Lower leg skin (tissue), 4 donors: ENCODE measurements at places on chromosomes 7 and 10. TPM values are rescaled to one million over a fixed set of nuclear protein-coding genes. Genes with fewer than 3 reads are reported as not detected.

- DNase-seq, result no peak
These were observed 295.8 kb upstream of the LRRTM3 start for GRCh38 chr10:66629996-66630395.

HOXA3 gene
- total RNA-seq, result 7.2 TPM

GRCh38 chr7:154905146-154905545 is 97.8 kb downstream of the PAXIP1 start:
- DNase-seq, result no peak

LMBR1 gene
- total RNA-seq, result 67.0 TPM

IFIT1B gene
- not detected for total RNA-seq

DNA sequence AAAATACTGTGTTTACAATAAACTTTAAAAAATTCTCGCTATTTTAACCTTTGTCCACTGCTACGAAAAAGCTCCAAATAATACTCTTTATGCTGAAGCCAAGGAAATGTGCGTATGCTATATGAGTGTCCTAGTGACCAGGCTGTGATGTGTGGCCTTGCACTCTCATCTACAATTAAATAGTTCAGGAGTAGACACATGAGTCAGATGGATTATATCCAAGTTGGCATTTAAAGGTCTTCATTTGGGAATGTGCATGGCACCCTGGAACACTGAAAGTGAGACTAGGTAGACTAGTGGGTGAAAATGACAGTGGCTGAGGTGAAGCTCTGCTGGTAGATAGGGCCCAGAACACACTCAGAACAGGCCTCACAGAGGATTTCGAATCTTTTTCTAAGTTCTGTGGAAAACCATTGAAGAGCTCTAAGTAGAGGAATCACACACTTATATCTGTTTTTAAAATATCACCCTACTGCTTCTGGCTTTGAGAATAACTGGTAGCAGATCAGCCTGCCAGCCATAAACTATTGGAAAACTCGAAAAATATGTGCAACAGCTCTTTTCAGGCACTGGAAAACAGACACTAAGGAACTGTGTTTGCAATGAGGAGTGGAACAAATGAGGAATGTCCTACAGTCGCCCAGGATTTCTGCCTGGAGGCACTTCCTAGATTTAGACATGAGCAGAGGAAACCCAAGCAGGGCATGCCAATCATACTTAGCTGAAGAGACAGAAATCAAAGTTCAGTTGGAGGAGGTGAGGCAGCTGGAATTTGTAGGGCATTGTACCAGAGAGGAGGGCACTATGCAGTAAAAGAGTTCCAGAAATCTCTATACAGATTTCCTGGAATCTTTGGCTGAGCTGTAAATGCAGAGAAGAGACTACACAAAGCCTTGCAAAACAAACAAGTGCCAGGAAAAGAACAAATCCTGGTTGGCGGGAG is 603.8 kb upstream of the LRRTM3 start:
- DNase-seq, result no peak

DNA sequence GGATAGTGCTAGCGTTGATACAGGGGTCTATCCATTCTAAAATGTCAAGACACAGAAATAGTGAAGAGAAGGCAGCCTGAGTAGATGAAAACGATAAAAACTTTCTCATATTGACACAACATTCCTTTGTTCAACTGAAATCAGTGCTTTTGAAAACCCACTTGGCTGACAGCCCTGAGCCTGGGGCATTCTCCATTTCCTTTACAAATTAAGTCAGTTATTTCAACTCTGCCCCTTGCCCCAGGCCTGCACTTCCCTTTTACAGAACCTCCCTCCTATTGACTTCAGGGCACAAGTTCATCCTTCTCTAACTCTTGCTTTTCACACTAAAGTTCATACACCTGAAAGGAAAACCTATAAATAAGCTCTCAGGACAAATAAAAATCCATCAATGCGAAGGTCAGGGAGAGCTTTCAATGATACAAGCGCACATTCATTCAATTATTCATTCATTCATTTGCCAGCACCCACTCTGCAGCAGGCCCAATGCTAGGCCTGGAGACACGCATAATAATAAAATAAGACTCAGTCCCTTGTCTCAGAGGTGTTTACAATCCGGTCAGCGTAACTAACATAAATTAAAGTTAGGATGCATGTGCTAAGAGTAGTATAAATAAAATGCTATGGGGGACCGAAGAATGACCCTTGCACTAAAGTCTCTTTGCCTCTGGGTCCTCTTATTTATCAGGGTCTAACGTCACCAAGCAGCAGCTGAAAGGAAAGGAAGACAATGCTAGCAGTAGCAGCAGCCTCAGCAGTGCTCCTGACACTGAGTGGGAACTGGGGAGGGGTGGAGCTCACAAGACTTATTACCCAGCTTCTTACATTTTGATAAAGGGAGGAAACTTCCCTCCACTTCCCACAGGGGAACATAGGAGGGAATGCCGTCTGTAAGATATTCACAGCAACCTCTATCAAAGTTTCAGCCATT is 134.8 kb downstream of the PDE1C start:
- DNase-seq, result no peak

- DNase-seq, result no peak
These were observed 6.2 kb upstream of the CFAP58 start for GRCh38 chr10:104347295-104348045.

TM9SF3 gene
- total RNA-seq, result 57.3 TPM

NANOS1 gene
- 0.34 TPM for total RNA-seq

- peak; percentile 74 for DNase-seq
These were observed 30.5 kb downstream of the TACC2 start for GRCh38 chr10:122019414-122019975.

DNA sequence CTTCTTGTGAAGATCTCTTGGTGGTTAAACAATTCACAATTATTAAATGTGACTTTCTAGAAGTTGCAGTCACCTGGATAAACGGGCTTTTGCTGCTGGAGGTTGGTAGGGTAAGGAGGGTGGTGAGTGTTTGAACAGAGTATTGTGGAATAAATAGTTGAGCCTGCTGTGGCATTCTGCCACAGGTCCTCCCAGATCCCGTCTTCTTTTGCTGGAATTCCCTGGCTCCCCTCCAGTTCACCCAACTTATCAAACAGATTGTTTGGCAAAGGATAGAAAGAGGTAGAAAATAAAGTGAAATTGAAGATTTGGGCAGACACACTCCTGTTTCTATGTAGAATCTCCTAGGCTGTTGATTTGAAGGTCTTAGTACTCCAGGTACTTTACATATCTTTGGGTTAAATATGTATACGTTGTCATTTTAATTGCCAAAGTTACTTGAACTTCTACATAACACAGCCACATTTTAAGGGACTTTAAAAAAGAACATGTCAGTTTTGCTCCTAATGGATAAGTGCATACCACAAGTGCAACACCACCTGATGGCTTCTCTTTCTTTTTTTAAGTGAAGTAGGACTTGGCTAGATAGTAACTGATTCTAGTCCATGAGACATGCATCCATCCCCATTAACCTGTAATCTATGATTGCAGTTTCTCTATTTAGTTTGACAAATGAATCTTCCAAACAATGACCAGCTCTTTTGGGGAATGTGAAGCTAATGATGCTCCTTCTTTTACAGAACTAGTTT is 83.0 kb downstream of the ARL4A start:
- DNase-seq, result no peak

GRCh38 chr7:95715274-95715673 is 57.1 kb upstream of the DYNC1I1 start:
- no peak for DNase-seq

GRCh38 chr7:76300166-76300731 is 2.2 kb upstream of the HSPB1 start:
- DNase-seq, result peak; percentile 71

- peak; percentile 58 for DNase-seq
These were observed 159.6 kb downstream of the PARD3 start for GRCh38 chr10:34655286-34656170.

GRCh38 chr10:130261306-130261705 is 125.1 kb downstream of the GLRX3 start:
- DNase-seq, result no peak

GRCh38 chr10:323651-324293 is 188.5 kb downstream of the ZMYND11 start:
- DNase-seq, result peak; percentile 81

DNA sequence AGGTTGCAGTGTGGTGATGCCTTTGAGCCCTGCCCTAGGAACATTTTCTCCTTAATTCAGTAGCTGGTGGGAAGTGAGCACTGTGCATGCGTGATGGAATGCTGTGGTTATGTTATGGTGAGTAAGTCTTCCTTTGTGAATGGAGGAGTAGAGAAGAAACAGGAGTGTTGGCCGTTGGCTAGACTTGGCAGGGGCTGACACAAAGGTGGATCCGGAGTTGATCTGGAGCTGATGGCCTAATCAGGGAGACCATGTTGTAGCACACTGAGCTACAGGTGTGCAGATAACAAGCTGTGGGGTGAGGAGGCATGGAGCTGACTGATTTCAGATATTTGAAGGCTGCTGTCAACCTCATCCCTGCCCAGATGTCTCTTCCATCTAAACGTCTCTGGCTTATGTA is 122.3 kb downstream of the CNNM2 start:
- DNase-seq, result no peak

CLRN3 gene
- not detected for total RNA-seq

HUS1 gene
- 42.2 TPM for total RNA-seq

- DNase-seq, result no peak
These were observed 411.6 kb downstream of the NEBL start for GRCh38 chr10:20485554-20485953.

IDI2 gene
- total RNA-seq, result not detected

- peak; percentile 61 for DNase-seq
These were observed 29.3 kb upstream of the SH3PXD2A start for GRCh38 chr10:103884681-103885139.
